KBM-7 (cell line): ENCODE measurements at places on chromosomes 3 and 15.

DNA sequence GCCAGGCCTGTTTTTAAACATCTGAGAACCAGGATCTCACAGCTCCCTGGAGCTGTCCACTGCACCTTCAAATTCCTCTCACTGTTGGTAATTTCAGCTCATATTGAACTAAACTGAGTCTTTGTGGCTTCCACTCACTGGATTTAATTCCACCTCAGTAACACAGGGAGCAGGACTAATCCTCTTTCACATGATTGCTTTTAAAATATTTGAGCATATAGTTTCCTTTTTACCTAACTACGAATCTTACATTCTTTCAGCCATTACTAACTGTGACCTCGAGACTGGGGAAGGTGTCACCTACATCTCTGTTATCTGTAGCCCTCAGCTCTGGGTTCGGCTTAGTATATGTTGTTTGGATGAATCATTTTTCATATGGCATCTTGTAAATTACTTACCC lies 194.3 kb upstream of the C2CD4B start:
- no peak for DNase-seq

DNA sequence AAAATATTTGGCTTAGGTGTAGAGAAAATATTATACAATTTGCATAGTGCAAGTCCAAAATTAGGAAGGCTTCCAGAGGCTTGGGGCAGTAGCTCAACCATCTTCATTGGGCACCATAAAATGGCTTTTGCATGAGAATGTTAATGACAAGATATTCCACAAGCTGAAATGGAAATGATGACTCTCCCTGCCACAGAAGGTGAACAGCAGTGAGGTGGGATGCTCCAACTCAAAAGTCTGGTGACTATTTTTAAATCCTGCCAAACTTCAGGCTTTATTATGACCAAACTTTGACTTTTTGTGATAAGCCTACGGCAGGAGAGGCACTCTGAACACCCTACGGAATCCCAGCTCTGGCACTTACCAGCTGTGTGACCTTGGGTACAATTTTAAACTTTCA lies 37.6 kb downstream of the ARHGEF3 start:
- no peak for DNase-seq

DNA sequence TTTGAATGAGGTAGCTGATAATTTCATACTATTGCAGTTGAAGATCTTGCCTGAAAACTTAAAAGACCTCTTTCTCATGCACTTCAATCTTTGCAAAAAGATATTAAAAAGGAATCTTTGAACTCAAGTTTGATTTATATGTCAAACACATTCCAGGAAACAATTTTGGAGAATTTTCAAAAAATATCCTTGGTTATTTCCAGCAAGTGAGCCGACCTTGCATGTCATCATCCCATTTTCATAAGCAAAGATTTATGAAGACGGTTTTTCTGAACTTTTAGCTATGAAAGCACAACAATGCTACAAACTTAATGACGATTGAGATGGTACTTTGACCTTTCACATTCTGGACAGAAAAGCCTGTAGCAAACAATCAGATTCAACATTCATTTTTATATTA lies 95.6 kb downstream of the RFX7 start:
- no peak for DNase-seq

GRCh38 chr3:100401674-100402041 lies 319 bp downstream of the LNP1 start:
- DNase-seq, result no peak

- no peak for DNase-seq
Measured at GRCh38 chr15:64070106-64070505, 23.5 kb downstream of the CIAO2A start.

DNA sequence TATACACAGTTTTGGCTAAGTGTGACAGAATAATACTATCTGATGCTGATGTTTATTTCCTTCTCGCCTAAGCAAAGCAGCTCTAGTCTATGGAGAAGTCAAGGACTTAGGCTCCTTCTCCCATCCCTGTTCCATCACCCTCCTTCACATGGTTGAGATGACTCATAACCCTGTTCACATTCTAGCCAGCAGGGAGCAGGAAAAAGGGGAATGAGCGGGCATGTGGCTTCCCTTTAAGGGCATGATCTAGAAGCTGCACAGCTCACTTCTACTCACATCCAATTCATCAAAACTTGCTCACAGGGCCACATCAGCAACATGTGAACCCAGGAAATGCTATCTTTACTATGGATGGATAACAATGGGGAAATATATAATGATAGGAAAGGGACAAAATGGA lies 40.9 kb downstream of the CBLB start:
- DNase-seq, result peak; percentile 24

DNA sequence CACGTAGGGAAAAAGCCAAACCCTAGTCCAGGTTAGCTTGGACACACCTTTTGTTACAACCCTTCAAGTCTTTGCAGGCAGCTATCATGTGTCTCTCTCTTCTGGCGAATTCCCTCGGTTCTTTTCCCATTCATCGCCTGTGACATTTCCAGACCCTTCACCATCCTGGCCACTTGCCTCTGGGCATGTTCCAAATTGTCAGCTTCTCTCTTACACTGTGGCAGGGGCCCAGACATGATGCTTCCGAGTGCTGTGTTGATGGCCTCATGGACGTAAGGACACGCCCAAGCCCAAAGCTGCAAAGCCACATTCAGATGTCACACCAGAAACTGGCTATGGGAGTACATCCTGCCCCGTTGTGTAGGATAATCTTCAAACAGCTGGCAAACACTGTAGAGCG lies 58.5 kb downstream of the ISG20 start:
- DNase-seq, result no peak

GRCh38 chr15:68730471-68730919 lies 90.2 kb downstream of the ANP32A start:
- peak; percentile 70 for DNase-seq

DNA sequence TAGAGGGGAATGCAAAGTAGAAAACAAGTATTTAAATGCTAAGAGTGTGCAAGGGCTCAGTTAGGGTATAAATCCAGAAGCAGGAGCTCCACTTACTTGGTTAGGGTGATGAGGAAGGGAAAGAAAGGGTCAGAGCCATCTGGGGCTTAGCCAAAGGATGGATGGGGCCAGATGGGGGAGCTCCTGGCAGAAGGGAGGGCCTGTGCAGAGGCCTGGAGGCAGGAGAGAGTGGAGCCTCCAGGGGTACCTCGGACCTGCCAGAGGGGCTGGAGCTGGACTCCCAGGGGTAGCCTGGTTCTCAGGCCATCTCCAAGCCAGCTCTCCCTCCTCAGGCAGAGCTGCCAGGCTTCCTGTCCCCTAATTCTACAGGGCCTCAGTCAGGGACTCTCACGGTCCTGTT lies 506.3 kb downstream of the SHQ1 start:
- DNase-seq, result no peak

DNA sequence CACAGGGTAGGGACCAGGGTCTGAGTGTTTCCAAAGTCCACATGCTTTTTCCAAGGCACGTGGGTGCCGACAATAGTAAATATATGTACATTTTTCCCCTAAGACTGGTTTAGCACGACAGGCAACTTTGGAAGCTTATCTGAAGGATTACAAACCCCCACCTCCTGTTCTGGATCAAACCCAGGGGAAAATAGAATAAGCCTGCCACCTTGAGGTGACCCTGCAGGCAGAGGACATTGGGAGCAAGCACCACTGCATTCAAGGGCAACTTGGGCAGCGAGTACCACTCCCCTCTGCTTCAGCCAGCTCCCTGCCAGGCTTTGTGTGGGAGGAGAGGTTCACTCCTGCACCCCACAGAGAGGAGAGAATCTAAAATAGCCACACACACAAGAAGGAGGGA lies 44.8 kb downstream of the KBTBD12 start:
- DNase-seq, result peak; percentile 20

- DNase-seq, result no peak
Measured at GRCh38 chr3:4805662-4806061, 173.6 kb upstream of the BHLHE40 start.

- no peak for DNase-seq
Measured at GRCh38 chr3:18438586-18438985, 13.4 kb upstream of the SATB1 start.

- DNase-seq, result no peak
Measured at GRCh38 chr15:88612186-88612796, 8.8 kb upstream of the AEN start.

GRCh38 chr15:74392451-74392830 lies 25.0 kb upstream of the CYP11A1 start:
- DNase-seq, result no peak

GRCh38 chr3:122921791-122922651 lies 105.5 kb downstream of the SEMA5B start:
- peak; percentile 65 for DNase-seq

DNA sequence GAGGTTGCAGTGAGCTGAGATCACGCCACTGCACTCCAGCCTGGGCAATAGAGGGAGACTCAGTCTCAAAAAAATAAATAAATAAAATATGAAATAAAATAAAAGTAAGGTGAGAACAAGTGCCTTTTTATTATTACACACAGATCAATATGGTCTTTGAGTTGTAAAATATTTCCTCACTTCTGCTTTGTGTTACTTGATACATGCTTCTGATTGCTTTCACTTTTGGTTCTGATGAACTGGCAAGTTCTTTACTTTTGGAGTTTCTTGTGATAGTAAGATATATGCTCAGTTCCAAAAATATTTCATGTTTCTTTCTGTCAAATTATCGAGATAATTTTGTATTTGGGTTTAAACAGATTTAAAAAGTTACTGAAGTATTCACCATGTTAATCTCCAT lies 16.6 kb upstream of the GYG1 start:
- no peak for DNase-seq

DNA sequence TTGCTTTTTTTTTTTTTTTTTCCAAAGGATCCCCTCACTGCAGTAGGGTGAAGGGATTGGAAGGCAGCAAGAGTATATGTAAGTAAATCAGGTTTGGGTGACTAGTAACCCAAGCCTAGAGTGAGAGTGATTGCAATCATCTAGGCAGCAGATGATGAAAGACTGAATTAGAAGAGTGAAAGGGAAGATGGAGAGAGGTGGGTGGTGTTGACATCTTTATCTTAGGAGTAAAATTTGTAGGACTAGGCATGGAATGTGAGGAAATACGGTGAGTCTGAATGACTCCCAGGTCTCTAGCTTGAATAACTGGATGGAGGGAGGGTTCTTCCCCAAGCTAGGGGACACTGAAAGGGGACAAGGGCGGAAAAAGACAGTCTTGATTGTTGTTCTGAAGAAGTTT lies 63.4 kb downstream of the TPRG1 start:
- DNase-seq, result no peak

GRCh38 chr3:151316267-151316991 lies at the start of gene GPR87:
TSS of gene GPR87 (minus strand) at chr3:151316820. CDS start at chr3:151300100, 16,720 bp downstream.
- no peak for DNase-seq

DNA sequence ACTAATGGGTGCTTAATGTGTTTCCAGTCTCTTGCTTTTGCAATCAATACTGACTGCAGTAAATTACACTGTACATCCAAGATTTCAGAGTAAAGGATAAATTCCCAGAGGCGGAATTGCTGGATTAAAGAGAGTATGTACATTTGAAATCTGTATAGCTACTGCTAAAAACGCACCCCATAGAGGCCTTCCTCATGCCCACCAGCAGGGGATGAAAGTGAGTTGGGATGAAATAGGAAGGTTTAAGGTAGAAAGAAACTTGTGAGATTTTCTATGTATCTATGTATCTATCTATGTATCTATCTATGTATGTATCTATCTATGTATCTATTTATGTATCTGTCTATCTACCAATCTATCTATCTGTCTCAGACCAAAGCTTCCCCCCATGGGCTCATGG lies 28.4 kb downstream of the TMEM44 start:
- DNase-seq, result no peak

GRCh38 chr15:92413510-92413909 lies 19.8 kb downstream of the ST8SIA2 start:
- no peak for DNase-seq

- no peak for DNase-seq
Measured at GRCh38 chr15:35705030-35705883, 159.3 kb upstream of the DPH6 start.

DNA sequence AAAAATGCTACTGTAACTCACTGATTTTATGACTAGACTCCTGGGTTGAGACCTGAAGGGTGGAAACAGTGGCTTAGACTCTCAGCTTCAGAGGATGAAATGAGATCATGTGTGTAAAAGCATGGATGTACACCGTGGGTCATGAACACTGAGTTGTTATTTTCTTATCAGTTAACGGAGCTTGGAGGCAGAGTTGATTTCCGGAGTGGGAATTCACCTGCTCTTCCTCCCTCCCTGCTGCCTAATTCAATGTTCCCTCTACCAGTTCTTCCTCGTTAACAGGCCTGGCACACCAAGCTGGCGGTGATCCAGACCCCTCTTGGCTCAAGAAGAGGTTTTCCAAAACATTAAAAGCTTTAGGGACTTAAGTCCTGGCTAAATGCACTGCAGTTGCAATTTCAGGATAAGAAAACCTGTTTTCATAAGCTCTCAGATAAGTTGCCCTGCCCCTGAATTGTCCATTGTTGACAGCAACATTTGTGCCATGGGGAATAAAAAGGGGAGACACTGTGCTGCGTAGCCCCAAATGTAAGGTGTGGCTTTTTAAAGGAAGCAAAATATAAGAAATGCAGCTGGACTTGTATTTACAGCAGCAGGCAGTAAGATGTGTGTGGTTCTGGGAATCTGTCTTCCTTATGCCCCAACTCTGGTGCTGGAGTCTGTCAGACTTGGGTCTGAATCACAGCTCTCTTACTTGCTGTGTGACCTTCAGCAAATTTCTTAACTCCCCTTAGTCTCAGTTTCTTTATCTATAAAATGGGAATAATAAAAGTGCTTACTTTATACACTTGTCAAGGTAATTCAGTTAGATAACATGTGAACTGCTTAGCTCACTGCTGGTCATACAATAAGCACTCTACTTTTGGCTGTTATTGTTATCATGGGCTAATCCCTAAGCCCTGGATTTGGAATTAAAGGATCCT lies 9.9 kb downstream of the PDIA5 start:
- DNase-seq, result no peak

- peak; percentile 51 for DNase-seq
Measured at GRCh38 chr3:72232777-72233176, 447.8 kb upstream of the PROK2 start.

DNA sequence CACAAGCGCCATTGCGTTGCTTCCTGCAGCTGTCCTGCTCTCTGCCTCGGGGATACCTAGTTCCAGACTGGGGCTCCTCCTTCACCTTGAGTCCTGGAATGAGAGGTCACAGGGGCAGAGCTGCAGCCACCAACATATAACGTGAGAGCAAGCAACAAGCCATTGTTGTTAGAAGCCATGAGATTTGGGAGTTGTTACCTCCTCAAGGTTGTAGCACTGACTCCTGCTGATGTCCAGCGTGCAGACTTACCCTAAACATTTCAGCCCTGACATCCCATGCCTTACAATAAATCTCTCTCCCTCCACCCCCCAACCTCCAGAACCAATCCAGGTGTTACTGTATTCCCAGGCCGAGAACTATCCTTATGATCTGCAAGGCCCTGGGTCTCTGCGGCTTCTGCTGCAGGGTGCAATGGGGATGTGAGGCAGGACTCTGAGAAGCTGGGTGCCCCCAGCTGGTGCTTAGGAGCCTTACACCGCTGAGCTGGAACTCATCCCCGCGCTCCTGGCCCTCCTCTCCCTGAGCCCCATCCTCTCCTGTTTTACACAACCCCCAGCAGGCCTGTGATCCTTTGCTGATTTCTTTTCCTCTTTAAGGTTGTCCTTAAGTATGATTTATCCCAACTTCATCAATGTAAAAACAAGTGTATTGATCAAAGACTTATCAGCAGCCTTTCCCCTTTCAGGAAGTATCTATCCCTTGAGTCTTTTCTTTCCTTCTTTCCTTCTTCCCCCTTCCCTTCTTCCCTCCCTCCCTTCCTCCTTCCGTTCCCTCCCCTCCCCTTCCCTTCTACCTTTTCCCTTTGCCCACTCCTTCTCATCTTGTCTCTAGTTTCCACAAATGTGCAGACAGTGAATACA lies 84.2 kb upstream of the ABHD2 start:
- DNase-seq, result peak; percentile 71
